ENCODE measurements at places on chromosomes 7 and 10.

- DNase-seq: no peak
Measured at GRCh38 chr7:1259621-1260243, 27.1 kb downstream of the UNCX start.

- DNase-seq: peak; percentile 18
Measured at GRCh38 chr10:50593523-50594376, 30.0 kb downstream of the SGMS1 start.

DNA sequence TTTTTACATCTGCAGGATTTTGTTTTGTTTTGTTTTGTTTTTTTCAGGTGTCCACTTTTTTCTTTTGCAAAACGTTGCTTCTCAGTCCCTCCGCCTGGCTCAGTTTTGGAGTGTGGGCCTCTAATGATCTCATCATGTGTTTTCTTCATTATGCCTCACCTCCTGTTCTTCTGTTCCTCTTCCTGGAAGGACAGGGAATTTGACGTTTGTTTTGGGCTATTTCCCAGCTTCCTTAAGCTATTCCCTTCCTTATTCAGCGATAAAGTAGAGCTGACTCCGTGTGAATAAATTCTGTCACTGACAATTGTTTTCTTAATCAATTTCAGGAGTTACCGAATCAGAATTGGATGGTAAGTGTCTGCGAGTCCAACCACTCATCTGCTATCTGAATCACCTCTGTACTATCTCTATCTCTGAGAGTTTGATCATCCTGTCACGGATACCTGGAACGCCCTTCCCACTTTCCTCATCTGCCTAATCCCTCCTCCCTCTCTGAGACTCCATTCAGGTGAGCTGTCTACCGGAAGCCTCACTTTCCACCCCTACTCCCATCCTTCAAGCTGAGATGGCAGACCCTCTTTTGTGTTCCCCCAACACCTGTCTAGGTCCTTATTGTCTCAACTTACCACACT lies 218.4 kb downstream of the GATA3 start:
- no peak for DNase-seq

GRCh38 chr7:8177109-8177933 lies 84.6 kb downstream of the ICA1 start:
- DNase-seq: no peak

- DNase-seq: peak; percentile 68
Measured at GRCh38 chr7:54485044-54485443, 57.1 kb upstream of the VSTM2A start.

GRCh38 chr7:88314061-88314491 lies 7.4 kb upstream of the STEAP4 start:
- no peak for DNase-seq

DNA sequence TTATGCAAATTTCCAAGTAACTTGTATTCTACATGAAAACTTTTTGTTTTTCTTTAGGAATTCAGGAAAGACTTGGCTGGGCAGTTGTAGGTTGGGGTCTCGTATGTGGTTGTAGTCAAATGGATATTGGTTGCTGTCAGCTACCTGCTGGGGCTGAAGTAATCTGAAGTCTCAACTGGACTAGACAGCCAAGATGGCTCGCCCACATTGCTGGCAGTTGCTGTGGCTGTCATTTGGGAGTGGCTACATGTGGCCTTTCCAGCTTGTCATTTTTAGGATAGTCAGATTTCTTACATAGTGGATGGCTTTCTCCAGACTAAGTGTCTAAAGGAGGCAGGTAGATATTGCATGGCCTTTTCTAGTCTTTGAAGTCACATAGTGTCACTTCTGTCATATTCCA lies 32.6 kb downstream of the EXOC6 start:
- no peak for DNase-seq

DNA sequence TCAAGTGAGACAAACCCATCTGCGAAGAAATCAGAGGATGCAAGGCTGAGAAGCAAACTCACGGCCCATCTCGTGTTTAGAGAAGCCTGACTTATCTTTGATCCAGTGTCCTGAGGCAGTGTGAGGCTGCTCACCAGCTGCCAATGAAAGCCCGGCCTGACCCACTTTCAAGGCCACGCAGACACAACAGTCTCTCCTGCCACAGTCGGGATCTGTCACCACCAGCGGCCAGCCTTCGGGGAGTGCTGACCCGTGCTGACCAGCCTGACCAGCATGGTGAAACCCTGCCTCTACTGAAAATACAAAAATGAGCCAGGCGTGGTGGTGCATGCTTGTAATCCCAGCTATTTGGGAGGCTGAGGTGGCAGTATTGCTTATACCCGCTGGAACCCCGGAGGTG lies 7.4 kb upstream of the DNAJB6 start:
- DNase-seq: no peak

GRCh38 chr10:1498746-1499358 lies 238.5 kb downstream of the ADARB2 start:
- DNase-seq: no peak

- DNase-seq: no peak
Measured at GRCh38 chr7:1936006-1936310, 265.9 kb downstream of the ELFN1 start.

DNA sequence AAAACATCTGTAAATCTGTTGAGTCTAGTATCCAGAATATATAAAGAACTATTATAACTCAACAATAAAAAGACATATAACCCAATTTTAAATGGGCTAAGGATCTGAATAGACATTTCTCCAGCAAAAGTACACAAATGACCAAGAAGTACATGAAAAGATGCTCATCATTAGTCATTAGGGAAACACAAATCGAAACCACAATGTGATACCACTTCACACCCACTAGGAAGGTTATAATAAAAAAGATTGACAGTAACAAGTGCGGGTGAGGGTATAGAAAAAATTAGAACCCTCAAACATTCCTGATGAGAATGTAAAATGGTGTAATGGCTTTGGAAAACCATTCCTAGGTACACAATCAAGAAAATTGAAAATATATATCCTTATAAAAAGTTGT lies 4.1 kb downstream of the XPNPEP1 start:
- DNase-seq: no peak

DNA sequence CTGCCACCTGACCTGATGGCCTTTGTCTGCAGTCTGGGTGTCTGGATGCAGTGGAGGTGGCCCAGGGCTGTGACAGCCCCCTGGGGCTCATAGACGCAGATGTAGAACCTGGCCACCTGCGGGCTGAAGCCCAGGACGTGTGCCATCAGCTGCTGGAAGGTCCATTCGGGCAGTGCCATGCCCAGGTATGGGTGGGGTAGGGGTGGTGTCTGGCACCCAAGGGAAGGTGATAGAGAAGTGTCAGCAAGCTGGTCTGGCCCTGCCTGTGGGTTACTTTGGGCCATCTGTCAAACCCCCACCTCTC lies 6.1 kb upstream of the ZNF467 start:
- DNase-seq: no peak

DNA sequence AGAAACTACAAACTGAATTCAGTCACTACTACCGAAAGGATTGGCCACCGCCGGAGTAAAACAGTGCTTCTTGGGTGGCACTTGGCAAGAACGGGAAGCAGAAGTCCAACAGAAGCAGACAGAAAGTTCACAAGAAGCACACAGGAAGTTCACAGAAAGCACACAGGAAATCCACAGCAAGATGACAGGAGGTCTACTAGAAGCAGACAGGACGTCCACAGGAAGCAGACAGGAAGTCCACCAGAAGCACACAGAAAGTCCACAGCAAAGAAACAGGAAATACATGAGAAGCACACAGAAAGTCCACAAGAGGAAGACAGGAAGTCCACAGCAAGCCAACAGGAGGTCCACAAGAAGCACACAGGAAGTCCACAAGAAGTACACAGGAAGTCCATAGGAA lies 399.2 kb upstream of the AUTS2 start:
- DNase-seq: no peak

- DNase-seq: no peak
Measured at GRCh38 chr7:30771880-30772425, 736 bp downstream of the MINDY4 start.

DNA sequence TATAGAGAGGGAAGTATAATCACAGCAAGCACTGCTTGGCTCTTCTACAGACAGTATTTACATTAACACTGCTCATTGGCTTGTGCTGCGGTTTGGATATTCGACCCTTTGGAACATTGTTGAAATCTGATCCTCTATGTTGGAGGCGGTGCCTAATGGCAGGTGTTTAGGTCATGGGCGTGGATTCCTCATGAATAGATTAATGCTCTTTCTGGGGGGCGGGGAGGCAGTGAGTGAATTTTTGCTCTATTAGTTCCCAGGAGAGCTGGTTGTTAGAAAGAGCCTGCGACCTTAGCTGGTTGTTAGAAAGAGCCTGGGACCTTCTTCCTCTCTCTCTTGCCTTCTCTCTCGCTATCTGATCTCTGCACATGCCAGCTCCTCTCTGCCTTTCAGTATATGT lies 77.3 kb upstream of the SVIL start:
- peak; percentile 25 for DNase-seq

DNA sequence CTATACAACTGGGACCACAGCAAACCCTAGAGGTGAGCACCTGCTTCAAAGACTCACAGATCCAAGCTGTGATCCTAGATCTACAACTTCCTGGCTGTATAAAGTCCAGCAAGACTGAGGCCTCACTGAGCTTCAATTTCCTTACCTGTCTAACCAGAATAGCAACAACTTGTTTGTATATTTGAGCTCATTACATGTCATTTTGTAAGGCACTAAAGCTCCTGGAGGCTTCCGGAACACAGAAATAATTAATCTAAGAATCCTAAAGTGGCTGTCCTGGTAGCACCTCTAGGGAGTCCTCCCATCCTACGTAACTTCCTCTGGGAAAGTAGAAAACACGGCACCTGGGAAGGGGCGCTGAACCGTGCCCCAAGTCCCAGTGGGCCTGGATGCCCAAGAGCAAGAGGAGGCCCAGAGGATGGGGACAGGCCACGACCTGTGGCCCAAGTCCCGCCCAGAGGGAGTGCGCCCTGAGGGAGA lies 39.4 kb downstream of the HK1 start:
- no peak for DNase-seq

DNA sequence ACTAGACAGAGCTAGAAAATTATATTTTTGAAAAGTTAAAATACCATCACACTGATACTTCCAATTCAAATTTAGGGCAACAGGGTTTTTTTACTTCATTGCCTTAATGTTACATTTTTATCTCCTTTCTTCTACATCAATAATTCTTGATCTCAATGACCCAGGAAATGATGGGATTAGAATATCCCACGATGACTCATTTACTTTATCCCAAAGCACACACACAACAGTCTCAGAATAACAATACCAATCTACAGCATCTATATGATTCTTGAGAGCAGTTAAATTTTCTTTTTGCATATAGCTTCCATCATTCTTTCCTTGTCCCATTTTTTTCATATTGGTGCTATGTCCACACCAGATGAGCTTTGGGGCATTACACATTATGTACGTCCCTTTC lies 98.4 kb upstream of the EEPD1 start:
- no peak for DNase-seq

DNA sequence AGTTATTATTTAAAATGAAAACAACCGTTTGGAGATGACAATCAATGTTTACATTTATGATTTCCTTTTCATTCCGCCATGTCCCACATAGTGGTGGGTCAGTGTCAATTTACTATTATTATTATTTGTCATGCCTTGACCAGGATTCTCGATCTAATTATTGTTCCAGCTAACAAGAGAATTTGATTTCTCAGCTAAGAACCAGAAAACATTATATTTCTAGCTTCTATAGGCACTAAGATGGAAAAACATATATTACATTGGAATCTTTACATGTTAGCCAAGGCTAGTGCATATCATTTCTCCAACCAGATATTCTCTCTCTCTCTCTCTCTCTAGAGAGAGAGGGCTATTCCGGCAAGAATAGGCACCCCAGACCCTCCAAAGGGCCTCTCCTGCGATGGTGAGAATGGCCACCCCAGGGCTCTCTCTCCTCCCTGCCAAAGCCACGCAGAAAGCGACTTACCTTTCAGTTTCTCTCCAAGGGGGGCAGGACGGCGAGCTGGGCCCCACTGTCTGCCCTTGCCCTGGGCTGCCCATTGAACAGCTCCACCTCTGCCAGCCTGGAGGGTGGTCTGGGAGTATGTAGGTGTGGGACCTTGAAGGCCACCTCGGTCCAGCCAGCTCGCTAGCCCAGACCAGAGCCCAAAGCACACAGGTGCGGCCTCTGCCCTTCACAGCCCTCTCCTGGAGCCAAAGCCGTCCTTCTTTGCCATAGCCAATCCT lies 2.4 kb downstream of the HOXA3 start:
- no peak for DNase-seq

DNA sequence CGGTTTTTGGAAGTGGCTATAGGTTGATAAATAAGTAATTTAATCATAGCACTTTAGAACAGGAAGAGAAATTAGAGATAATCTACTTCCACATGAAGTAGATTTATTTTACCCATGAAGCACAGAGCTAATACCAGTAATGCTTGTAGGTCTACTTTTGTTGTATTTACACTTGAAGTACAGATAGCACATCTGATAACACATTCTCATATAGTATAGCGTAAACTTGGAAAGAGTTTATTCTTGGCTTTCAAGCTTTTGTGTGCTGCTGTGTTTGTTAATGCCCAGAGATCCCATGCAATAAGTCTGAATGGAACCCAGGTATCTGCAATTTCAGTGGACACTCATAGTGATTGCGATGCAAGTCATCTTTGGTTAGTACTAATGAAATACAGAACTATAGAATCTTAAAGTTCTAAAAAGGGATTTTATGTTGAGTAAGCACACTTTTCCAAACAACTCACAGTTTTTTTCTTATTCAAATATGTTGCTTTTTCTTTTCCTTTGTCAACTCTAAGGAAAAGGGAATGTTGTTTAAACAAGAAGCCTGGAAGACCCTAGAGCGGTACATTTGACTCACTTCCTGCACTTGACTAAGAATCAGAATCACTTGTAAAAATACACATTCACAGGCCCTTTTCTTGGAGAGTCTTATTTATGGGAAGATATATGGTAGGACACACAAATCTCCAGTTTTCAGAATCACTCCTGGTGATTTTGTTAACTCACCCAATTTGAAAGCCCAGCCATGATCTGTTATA lies 105.8 kb downstream of the GNAI1 start:
- DNase-seq: no peak

- DNase-seq: no peak
Measured at GRCh38 chr10:114458216-114458920, 54.1 kb upstream of the AFAP1L2 start.

DNA sequence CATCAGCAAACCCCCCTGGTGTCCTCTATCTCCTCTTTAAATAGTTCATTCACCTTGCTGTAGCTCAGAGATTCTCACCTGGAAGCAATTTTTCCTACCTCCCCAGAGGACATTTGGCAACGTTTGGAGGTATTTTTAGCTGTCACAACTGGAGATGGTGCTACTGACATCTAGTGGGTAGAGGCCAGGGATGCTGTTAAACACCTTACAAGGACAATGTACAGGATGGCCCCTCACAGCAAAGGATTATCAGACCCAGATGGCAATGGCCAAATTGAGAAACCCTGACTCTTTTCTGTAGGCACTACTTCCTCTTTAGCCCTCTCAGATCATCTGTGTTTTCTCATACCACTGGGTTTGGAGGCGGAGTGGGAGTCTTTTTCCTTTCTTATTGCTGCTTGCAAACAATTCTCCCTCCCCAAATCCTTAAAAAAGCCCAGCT lies 13.2 kb upstream of the TRA2A start:
- DNase-seq: peak; percentile 4

DNA sequence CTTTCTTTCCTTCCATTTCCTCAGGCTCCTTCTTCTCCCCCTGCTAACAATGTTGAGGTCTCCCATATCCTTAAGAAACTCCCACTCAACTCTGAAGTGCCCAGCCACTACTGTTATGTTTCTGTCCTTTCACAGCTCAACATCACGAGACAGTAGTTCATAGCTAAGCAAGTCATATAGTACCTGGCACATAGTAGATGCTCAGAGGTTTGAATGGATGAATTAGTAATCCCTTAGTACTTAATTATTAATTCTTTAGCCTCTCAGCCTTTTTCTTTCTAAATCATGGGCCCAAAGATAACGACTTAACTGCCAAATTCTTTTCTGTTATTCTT lies 22.6 kb downstream of the CSGALNACT2 start:
- DNase-seq: no peak

Measured in NCI-H2029 treated with DMSO at 0.1 percent for 48 hours (cell line).